Myometrial cell (primary cell): ENCODE measurements at places on chromosomes 11 and 22. TPM values are rescaled to one million over a fixed set of nuclear protein-coding genes. Genes with fewer than 3 reads are reported as not detected.

The SEPTIN3 gene
- total RNA-seq: under 0.01 TPM in 1 of 2 replicates, not detected in the other

The BTG4 gene
- total RNA-seq: not detected in 2 replicates

The IL10RA gene
- not detected in 2 replicates for total RNA-seq

The POLR2L gene
- total RNA-seq: 214 and 287 TPM in 2 replicates

The HDHD5 gene
- 34.3 and 34.4 TPM in 2 replicates for total RNA-seq

The VPREB1 gene
- not detected in 2 replicates for total RNA-seq

The RFPL3 gene
- total RNA-seq: not detected in 2 replicates

The OR10A2 gene
- total RNA-seq: not detected in 2 replicates

The SUSD2 gene
- total RNA-seq: 13.8 and 15.9 TPM in 2 replicates
